ENCODE measurements at places on chromosomes 16 and 17.

DNA sequence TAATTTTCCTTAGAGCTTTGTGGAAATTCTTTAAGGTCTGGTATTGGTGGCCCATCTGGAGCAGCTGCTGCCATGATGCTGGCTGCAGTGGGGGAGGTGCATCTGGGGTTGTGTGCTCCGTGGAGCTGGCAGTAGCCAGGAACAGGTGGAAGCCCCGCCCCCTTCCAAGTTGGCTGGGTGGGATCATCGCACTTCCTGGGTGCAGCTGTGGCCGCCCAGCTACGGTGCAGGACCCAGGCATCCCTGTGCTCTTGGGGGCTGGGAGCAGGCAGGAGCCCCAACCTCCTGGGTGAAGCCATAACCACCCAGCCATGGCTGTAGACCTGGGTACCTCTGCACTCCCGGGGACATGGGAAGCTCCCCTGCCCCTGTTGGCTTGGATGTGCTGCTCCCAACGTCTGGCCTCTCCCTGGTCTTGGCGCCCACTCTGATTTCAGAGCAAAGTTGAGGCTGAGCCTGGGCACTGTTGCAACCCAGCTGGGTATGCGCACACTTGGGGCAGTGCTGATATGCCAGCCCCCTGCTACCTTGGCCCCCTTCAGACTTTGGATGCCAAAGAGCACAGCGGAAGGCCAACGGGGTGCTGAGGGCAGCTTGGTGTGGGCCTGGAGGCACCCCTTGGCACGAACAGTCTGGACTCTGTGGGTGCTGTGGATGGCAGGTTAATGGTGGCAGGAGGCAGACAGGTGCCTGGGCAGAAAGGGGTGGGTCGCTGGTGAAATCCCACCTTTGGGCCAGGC lies 145.2 kb downstream of the MYO1D start:
- no peak for DNase-seq

GRCh38 chr17:8719291-8720246 lies 25.1 kb downstream of the CCDC42 start:
- DNase-seq = no peak

DNA sequence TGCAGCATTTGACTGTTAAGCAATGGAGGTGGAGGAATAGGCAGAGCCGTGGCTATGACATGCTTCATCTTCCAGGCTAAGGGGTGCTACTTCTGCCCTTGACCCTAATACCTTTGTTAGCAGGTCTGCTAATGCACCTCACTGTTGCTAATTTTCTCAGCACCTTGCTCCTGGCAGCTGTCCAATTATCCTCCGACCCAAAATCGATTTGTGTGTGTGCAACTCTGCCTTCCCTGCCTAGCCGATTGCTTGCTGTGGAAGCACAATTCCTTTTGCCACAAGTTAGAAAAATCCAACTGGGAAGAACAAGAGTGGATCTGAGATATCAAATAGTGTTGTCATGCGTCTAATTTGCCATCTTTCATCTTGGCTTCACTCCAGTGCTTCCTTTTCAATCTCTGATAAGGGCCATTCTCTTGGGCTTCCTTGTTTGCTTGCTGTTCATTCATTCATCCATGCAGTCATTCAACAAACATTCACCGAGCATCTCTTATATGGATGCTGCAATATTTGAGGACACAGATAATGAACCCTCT lies 422.8 kb downstream of the RBFOX1 start:
- no peak for DNase-seq

- DNase-seq = no peak
These were observed 225.3 kb upstream of the TBX2 start for GRCh38 chr17:61174310-61174709.

GRCh38 chr17:74271281-74271680 lies 2.8 kb upstream of the DNAI2 start:
- no peak for DNase-seq

DNA sequence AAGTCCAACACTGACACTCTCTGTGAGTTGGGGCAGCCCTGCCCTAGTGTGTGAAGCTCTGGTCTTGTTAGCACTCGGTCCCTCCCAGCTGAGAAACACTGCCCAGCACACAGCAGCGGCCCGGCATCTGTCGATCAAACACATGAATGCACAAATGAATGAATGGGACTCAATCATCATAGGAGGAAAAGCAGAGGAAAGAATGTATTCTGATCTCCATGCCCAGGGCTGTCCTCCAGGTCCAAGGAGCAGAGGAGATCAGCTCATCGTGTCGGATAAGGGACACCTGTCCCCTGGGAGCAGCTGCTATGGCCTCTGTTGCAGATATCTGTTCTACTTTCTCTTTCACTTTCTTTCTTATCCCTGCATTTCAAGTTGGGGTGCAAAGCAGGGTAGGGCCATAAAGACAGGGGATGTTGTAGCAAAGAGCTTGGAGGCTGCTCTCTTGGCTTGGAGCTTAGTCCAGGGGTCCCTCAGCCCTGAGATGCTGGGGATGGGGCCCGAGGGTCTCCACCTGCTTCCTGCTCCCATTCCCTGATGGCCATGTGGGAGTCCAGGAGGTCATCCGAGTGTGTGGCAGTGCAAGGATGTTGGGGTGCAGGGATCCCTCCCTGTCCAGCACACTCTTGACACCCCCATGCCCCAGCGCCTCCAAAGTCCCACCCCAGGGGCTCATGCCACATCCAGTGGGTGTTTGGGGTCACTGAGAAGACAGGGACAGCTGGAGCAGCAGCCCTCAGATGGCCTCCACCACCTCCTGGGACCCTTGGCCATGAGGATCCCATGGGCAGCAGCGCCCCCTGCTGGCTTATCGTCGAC lies 88.2 kb downstream of the IRF8 start:
- DNase-seq = no peak

GRCh38 chr16:66473051-66473571 lies 46.0 kb downstream of the BEAN1 start:
- DNase-seq = no peak

- DNase-seq = no peak
These were observed 3.4 kb downstream of the FBXO39 start for GRCh38 chr17:6779411-6779810.

GRCh38 chr17:67376415-67376736 lies 705 bp upstream of the PITPNC1 start:
- DNase-seq = no peak

- no peak for DNase-seq
These were observed 134.9 kb downstream of the CCT6B start for GRCh38 chr17:34826332-34826731.

- no peak for DNase-seq
These were observed 53.5 kb downstream of the C17orf58 start for GRCh38 chr17:67942810-67943209.

DNA sequence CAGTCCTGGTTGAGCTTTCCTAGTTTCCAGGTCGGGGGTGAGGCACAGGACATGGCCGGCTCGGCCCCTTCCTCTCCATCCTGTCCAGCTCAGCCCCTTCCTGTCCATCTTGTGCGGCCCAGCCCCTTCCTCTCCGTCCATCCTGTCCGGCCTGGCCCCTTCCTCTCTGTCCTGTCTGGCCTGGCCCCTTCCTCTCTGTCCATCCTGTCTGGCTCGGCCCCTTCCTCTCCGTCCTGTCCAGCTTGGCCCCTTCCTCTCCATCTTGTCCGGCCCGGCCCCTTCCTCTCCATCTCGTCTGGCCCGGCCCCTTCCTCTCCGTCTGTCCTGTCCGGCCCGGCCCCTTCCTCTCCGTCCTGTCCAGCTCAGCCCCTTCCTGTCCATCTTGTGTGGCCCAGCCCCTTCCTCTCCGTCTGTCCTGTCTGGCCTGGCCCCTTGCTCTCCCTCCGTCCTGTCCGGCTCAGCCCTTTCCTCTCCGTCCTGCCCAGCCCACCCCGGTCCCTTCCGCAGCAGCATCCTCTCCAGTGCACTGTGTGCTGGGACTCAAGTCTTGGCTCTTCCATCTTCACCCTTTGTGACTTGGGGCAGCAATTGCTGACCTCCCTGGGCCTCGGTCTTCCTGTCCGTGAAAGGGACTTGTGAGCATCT lies 5.5 kb upstream of the ZNF750 start:
- DNase-seq = no peak

DNA sequence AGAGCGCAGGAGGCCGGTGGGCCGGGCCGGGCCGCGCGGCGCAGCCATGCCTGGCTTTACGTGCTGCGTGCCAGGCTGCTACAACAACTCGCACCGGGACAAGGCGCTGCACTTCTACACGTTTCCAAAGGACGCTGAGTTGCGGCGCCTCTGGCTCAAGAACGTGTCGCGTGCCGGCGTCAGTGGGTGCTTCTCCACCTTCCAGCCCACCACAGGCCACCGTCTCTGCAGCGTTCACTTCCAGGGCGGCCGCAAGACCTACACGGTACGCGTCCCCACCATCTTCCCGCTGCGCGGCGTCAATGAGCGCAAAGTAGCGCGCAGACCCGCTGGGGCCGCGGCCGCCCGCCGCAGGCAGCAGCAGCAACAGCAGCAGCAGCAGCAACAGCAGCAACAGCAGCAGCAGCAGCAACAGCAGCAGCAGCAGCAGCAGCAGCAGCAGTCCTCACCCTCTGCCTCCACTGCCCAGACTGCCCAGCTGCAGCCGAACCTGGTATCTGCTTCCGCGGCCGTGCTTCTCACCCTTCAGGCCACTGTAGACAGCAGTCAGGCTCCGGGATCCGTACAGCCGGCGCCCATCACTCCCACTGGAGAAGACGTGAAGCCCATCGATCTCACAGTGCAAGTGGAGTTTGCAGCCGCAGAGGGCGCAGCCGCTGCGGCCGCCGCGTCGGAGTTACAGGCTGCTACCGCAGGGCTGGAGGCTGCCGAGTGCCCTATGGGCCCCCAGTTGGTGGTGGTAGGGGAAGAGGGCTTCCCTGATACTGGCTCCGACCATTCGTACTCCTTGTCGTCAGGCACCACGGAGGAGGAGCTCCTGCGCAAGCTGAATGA lies 606 bp downstream of the THAP11 start:
- DNase-seq = no peak

DNA sequence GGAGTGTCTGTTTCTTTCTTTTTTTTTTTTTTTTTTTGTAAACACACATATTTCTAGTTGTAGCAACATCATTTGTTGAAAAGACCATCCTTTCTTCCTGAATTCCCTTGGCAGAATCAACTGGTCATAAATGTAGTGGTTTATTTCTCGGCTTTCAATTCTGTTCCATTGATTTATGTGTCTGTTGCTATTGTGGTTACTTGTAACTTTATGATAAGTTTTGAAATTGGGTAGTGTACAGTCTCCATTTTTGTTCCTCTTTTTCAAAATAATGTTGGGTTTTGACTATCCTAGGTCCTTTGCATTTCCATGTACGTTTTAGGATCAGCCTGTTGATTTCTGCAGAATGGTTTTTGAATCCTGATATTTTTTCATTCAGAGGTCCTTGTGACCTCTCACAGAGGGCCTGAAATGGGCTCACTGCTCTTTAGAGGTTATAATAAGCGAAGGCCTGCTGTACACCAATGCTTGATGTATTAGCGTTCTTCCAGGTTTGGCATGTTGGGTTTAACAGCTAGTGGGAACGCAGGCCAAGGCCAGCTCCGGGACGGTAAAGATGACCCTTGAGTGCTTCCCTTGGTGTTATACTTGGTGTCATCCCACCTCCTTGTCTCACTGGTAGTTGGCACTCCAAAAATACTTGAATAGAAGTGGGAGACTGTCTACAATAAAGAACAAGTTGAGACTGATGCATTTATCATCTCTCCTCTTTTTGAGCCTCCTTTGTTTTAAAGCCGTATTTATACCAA lies 43.8 kb downstream of the ZNRF1 start:
- DNase-seq = no peak

GRCh38 chr16:89323120-89323960 lies 105.8 kb downstream of the ZNF778 start:
- DNase-seq = no peak

- DNase-seq = no peak
These were observed 2274.0 kb downstream of the TP53TG3F start for GRCh38 chr16:35733278-35733965.

DNA sequence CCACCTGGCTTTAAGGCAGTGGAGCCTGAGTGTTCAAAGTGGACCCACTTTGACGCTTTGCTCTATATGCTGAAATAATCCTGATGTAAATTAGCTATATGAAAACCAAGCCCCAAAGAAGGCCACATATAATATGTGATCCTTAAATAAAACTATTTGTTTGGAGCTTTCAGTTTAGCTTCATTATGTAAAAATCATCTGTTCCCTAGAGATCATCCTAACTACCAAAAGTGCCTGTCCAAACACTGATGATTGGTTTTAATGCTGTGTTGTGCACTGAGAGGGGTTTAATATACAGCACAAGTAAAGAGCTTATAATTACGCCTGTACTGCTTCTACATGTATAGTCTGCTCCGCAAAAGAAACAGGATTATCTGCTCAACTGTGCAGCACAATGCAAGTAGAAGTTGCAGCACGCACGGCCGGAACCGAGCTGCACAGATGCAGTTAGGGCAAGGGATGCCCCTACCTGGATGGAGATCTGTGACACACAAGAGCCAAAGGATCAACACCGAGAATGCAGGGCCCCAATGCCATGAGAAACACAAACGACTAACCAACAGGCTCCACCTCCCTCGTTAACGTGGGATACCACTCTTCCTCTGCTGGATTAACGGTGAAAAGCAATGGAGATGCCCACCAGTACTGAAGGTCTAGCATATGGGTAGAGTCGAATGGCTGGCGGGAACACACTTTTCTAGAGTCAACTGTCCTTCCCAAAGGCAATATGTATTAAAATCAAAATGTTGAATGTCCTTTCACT lies 20.5 kb downstream of the USP7 start:
- no peak for DNase-seq

- DNase-seq = no peak
These were observed 1.3 kb upstream of the BRICD5 start for GRCh38 chr16:2211923-2212347.

DNA sequence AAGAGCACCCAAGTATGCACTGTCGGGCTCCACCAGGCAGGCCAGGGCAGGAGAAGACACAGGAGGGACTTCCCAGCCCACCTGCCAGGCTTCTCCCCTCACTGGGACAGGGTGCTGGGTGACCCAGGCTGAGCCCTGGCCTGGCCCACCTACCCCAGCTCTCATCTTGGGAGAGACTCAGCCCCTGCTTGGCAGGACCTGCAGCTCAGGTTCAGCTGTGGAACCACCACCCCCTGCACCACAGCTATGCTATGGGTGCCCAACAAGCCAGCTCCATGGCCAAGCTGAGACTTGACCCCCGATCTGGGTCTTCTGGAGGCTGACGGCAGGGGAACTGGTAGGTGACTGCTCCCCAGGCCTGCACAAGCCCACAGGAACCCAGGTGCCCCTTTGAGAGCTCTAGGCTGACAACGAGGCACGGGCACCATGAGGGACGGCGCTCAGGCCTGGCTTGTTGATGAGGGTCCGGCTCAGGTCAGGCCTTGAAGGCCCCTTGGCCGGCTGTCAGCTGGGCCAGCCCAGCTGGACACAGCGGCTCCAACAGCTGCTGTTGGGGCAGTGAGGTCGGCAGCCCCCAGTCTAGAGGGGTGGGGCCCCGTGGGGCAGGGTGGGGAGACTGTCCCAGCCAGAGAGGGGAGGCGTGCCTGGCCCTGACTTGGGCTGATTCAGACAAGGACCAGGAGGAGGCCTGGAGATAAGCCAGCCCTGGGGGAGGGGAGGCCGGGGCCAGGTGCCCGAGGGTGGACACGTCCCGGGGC lies 4.6 kb downstream of the RPUSD1 start:
- DNase-seq = no peak

GRCh38 chr17:64484380-64484779 lies 12.5 kb downstream of the POLG2 start:
- DNase-seq = no peak

GRCh38 chr16:47278306-47278970 lies 134.7 kb upstream of the NETO2 start:
- DNase-seq = no peak

- no peak for DNase-seq
These were observed at the start of gene AANAT for GRCh38 chr17:76467366-76467765. Gene AANAT (plus strand): TSS chr17:76467603. CDS start chr17:76468747, 1,144 bp downstream.
